Activated gamma-delta T cell (primary cell): ENCODE measurements at places on chromosomes 13 and 19.

DNA sequence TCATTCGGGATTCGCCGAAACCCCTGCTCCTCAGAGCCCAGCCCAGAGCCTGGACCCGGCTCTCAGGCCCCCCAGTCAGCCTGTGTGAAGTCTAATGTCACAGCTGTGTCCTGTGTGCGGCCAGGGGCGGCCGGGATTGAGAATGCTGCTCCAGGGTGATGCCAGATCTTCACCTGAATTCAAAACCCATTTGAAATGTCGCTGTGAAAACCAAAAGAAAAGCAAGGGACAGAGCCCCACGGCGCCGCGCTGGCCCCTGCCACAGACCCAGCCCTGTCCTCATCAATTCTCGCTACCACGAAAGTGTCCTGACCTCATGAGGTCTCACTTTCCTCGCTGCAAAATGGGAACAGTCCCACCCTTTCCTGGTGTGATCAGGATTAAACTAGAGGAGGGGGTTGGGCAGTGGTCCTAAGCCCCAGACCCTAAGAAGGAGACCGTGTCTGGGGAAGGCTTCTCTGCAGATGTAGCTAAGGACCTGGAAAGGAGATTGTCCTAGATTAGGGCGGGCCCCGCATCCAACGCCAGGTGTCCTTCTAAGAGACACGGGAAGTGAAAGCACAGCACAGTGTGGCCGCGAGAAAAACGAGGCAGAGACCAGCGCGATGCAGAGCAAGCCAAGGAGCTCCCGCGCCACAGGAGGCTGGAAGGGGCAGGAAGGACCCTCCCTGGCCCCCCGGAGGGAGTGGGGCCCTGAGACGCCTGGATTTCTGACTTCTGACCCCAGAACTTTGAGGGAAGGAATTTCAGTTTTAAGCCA, 34.0 kb upstream of the SPACA7 start:
- DNase-seq = no peak

DNA sequence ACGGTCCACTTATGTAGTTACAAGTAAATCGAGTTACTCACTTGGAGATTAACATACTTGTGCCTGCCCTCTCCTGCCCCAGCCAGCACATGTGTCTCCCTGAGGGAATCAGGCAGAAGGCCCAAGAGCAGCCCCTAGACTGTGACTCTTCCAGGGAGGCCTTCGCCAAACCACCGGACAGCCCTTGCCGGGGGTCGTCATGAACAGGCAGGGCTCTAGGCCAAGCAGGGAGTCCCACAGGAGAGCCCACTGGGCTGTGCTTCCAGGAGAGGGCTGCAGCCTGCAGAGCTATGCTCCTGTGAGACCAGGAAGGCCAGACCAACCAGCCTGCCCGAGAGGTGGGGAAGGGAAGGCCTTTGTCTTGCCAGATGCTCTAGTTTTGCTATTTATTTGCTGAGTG, 283.3 kb downstream of the FOXO1 start:
- DNase-seq = no peak

GRCh38 chr19:34767951-34768350, 5.1 kb downstream of the ZNF599 start:
- DNase-seq = no peak

GRCh38 chr19:48613852-48614435, 932 bp downstream of the FAM83E start:
- no peak for DNase-seq

DNA sequence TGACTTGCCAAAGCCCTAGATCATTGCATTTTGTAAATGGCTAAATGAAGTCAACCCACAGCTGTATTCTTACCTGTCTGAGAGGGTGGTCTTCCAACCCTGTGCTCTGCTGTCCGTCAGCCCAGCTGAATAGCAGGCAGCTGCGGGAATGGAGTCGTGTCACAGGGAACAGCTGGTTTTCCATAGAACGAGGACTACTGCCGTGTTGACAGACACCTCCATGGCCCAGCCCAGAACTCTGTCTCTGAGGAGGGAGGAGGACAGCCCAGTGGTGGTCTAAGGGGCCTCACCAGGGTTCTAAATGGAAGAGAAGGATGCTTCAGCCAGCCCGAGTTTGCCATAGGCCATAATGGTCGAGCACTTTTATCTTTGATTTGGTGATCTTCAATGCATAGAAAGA, 110.7 kb downstream of the SLC7A1 start:
- no peak for DNase-seq

GRCh38 chr19:13315495-13315894, 165.3 kb downstream of the IER2 start:
- no peak for DNase-seq

GRCh38 chr13:30211745-30212144, 95.6 kb downstream of the KATNAL1 start:
- no peak for DNase-seq

- peak; percentile 65 for DNase-seq
Observed at GRCh38 chr19:14369399-14370168, 11.7 kb upstream of the ADGRE5 start.

DNA sequence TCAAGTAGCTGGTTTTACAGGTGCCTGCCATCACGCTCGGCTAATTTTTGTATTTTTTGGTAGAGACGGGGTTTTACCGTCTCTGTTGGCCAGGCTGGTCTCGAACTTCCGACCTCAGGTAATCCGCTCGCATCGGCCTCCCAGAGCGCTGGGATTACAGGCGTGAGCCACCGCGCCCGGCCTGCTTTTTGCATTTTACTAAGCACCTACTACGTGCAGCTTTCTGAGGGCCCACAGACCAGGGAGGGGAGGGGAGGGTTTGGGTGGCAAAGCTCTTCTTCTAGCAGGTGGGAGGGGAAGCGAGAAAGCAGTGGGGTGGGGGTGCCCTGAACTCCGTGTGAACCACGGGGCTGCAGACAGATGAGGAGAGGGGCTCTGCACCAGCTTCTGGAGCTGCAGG, 15.0 kb downstream of the PALM start:
- no peak for DNase-seq

DNA sequence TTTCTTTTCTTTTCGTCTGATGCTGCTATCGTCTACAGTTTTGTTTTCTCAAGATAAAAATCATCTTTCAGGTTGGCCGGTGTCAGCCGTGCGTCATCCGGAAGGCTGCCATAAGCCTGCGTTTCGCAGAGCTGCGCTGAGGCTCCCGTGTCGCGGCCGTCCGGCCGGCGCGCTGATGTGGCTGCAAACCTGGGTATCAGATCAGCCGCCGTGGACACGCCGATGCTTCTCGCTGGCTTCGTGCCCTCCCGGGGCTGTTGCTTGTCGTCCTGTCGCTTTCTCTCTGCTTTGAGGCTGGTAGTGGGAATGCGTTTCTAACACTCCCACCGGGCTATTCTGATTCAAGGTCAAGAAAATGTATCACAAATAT, 45.9 kb upstream of the TFDP1 start:
- no peak for DNase-seq

DNA sequence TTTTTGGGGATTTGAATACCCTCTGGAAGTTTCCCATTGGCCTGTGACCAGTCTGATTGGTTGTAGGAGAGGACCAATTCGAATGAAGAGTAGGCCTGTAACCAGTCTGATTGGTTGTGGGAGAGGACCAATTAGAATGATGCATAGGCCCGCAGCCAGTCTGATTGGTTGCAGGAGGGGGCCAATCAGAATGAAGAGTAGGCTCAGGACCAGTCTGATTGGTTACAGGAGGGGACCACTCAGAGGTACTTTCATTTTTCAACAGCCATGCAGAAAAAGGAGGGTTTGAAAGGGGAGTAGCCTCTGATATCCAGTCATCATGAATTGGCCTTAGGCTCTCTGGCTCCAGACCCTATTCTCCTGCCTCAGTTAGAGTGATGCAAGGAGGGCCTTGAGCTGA, 30.4 kb upstream of the SLC1A5 start:
- DNase-seq = no peak

- DNase-seq = no peak
Observed at GRCh38 chr13:51246025-51246417, 23.8 kb downstream of the FAM124A start.

GRCh38 chr19:57067440-57067839, 52.3 kb upstream of the USP29 start:
- no peak for DNase-seq
